ENCODE measurements at places on chromosomes 16 and 17.

GRCh38 chr17:39222151-39222550 is 3.6 kb downstream of the STAC2 start:
- DNase-seq: no peak

DNA sequence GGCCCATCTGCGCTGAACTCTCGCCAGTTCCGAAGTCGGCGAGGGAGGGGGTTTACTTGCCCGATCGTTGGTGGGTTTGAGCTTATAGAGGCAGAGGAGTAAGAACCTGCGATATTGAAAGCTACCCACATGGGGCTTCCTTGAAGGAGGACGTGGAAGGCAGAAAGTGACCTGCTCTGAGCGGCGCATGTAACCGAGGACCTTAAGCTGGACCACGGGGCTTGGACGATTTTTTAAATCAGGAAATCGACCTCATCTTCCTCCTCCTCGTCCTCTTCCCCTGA is 2.0 kb downstream of the PRAC2 start:
- no peak for DNase-seq

GRCh38 chr16:78230832-78231231 is 131.4 kb downstream of the WWOX start:
- DNase-seq: peak; percentile 79

DNA sequence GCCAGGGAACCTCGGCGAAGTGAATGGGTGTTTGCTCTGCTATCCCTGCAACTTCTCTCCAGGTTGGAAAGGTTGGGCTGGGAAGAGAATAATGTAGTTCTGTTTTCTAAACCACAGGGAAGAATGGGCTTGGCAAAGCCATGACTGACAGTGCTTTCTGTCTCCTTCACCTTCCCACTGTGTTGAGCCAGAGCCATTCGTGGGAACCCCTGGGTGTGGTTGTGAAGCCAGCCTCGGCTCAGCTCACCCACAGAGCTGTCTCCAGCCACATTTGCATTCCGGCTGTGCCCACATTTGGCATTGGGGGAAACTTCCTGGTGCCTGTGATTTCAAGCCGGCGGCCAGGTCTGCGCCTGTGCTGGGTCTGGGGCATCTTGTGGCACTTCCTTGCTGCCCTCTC is 39.9 kb downstream of the BAIAP2 start:
- DNase-seq: no peak

DNA sequence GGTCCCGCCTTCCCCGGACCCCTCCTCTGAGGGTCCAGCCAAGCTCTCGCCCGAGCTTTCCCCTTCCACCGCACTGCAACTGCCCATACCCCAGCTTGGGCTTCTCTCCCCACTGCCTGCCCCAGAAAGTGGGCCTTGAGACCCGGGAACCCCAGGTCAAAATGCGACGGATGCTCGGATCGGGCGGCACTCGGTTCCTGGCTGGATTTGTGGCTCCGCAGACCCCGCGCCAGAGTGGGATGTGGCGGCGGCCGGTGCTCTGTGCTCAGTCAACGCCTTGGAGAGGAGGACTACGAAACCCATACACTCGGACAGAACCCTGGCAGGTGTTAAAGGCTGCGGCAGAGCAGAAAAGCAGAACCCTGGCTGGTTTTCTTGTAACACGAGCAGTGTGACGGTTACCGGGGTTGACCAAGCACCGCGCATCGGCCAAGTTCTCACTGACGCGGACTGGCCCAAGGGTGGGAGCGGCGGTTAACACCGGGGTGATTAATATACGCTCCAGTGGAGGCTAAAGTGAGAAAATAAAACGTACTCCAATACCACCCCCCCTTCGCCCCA is 885 bp upstream of the SLFN13 start:
- no peak for DNase-seq

- DNase-seq: peak; percentile 52
Measured at GRCh38 chr17:1627982-1628855, at the start of gene SLC43A2. SLC43A2 (minus strand) TSS chr17:1628834; CDS start chr17:1627874, 960 bp downstream.

GRCh38 chr17:50956409-50956749 is 90.2 kb upstream of the TOB1 start:
- DNase-seq: no peak

- DNase-seq: no peak
Measured at GRCh38 chr16:31561426-31562233, 33.9 kb downstream of the AHSP start.
